AG09309 (cell line): ENCODE measurements at places on chromosomes 7 and 10.

DNA sequence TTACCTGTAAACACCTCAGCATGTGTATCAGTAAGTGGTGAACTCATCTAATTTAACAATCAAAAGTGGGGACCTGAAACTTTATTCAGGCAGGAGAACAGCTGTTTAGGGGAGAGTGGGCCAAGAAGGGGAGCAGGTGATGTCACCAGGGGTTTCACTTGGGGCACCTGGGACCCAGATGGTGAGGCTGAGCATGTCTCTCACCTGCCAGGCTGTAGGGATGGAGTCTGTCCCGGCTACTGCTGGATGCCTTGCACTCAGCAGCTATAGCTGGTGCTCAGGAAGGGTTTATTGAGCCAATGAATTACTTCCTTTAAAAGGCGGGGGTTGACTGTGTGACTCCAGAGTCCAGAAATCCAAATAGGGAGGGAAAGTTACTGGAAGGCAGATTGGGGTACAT, 23.0 kb downstream of the CDH23 start:
- no peak for DNase-seq

DNA sequence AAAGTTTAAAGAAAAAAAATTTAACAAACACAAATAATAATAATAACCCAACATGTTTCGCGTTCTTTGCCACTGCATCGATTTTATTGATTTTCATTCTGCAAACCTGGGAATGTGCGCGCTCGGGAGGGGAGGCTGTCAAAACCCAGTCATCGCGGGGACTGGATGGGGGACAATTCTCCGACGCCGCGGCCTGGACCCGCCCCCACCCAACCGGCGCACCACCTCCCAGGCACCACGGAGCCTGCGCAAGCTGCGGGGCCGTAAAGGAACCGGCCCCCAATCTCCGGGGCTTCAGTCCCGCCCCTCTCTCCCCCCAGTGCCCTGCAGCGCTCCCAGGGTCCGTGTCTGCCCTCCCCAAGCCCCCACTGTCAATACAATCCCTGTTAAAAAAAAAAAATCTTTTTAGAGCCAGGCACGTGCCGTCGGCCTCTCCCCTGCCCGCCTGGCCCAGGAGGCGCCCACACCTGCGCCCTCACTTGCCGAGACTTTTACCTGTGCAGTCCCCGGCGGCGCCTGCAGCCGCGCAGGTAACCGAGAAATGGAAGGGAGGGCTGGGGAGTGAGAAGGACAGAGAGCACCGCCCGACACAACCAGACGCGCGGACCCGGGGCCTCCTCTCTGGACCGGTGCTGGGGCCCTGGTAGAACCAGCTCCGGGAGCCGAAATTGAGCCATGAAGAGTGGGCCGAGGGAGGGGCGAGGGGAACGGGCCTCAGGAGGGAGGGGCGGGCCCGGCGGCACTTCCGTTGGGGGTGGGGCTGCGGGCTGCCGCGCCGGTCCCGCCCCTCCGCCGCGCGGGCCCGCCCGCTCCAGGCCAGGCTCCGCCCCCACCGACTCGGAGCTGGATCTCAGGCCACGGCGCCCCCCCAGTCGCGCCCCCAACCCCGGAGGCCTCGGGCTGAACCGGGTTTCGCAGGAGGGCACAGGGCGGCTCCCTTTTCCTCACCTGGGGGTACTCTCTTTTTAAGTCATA, 7.6 kb upstream of the ZNF503 start:
- no peak for DNase-seq

- DNase-seq: no peak
These were observed 117.2 kb downstream of the CUX1 start for GRCh38 chr7:101934618-101935017.

DNA sequence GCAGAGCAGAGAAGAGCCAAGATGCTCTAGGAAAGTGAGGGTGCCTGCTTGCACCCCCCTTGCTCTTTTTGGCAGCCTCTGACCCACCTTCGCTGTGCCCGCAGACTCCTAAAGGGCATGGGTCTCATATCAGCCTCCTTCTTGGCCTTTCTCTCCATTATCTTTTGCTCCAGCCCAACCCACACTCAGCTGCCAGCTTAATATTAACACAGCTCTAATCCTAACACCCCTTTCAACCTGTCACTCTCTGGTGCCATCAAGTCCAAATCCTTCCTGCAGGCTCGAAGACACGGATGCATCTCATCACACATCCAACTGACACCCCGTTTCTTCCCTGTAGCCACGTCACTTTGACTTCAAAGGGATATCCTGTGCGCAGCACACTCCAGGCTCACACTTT, 171.6 kb upstream of the AUTS2 start:
- no peak for DNase-seq

DNA sequence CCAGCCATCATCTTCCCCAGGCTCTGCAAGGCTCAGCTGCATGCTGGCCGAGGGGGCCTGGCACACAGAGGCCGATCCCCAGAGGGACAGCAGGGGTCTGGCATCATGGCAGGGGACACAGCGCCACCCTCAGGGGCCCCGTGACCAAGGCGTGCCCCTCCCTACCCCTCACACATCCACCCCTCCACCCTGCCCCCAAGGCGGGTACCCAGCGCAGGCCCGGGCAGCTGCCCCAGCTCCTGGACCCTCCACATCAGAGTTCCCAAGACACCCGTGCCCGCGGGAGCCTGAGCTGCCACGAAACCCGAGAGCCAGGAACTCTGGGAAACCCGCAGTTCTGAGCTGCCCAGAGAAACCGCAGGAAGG, 46.5 kb upstream of the TNRC18 start:
- no peak for DNase-seq
